CD4-positive, alpha-beta T cell treated with Interleukin-15 for 1 hour (primary cell): ENCODE measurements at places on chromosomes 2 and 18.

DNA sequence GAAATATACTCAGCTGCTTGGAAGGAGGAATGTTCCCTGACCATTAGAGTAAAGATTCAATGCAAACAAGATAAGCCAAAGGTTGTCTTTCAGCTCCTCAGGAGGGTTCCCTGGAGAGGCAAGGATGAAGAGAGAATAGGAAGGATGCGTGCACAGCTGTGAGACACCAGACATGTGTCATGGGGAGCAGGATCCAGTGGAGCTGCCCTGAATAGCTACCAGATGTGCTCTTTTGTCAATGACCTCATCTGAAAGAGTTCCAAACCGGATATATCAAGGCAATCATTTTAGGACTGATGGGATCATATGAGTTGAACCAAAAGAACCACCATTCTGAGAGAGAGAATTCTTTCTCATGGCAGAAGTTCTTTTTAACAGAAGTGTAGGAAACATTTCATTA lies 490.6 kb downstream of the IRS1 start:
- no peak for DNase-seq

DNA sequence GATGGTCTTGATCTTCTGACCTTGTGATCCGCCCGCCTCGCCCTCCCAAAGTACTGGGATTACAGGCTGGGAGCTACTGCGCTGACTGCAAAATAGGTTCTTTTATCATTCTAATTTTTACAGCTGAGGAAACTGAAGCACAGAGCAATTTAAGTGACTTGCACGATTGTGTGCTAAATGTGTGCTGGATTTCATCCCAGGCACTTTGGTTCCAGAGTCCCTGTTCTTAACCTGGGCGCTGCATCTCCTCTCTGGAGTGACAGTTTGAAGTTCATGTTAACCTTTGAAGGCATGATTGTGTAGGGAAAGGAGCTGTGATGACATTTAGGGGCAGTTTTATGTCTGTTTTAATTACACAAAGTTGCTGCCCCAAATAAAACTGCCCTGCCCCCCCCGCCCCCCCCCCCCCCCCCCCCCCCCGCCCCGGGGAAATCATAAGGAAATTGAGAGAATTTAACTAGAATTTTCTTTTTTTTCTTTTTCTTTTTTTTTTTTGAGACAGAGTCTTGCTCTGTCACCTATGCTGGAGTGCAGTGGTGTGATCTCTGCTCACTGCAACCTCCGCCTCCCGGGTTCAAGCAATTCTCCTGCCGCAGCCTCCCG lies 5.6 kb downstream of the ACSL3 start:
- no peak for DNase-seq

- DNase-seq = peak; percentile 52
These were observed 99.5 kb upstream of the STK39 start for GRCh38 chr2:168346725-168347477.

DNA sequence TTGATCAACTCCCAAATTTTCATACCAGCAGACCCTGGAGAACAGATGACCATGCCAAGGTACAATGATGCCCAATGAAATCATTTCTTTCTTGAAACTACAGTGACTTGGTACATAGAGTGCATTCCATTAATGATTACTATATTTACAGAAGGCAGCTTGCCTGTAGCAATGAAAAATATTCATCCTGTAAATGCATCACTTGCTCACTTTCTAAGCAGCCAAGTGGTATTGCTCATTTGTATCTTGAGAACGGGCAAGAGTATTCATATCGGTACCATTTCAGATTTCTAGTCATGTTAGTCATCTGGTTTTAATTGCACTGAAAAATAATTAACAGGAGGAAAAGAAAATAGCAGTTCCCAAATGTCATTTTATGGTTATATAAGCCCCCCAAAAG lies 59.6 kb downstream of the VIL1 start:
- DNase-seq = no peak

- no peak for DNase-seq
These were observed 14.1 kb downstream of the MC4R start for GRCh38 chr18:60358516-60358915.

GRCh38 chr2:42192652-42193566 lies 23.8 kb downstream of the EML4 start:
- no peak for DNase-seq

GRCh38 chr2:15315411-15315810 lies 245.7 kb downstream of the NBAS start:
- no peak for DNase-seq

- no peak for DNase-seq
These were observed 296.5 kb upstream of the GYPC start for GRCh38 chr2:126359494-126359893.

DNA sequence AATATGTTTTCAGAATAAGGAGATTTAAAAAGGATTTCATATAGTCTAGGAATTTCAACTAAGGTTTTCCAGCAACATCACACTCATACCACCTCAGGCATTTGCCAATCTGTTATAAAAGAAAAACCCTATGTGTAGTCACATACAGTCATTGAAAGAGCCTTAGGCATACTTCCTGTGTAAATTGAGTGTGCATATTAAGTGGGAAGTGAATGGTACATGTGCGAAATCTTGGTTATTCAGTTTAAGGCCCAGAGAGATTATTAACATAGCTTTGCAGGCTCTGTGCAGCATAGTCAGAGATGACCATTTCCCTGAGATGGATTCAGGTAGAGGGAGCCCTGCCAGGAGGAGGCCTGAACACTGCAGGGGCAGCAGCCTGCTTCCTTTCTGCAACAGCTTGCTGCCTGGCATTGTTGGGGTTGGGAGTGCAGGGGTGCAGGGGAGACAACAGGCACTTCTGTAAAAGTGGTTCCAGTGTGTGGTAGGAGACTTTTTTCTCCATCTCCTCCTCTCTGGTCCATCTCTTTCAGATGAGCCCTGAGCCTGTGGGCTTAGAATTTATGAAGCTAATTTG lies 100.1 kb upstream of the OSR1 start:
- DNase-seq = no peak

DNA sequence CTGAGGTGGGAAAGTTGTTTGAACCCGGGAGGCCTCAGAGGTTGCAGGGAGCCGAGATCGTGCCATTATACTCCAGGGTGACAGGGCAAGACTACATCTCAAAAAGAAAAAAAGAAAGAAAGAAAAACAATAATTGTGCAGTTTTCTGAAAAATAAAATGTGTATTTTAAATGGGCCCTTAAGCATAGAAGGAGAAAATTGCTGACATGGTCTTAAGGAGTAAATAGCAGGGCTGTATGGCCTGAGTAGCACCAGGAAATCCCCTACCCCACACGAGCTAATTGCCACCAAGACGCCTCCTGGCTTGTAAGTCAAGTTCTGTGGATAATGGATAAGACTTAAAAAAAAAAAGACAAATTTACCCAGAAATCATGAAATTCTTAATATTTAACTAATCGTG lies 271.4 kb upstream of the NCKAP5 start:
- no peak for DNase-seq

- DNase-seq = no peak
These were observed 970.6 kb upstream of the ACVR2A start for GRCh38 chr2:146874260-146874658.

DNA sequence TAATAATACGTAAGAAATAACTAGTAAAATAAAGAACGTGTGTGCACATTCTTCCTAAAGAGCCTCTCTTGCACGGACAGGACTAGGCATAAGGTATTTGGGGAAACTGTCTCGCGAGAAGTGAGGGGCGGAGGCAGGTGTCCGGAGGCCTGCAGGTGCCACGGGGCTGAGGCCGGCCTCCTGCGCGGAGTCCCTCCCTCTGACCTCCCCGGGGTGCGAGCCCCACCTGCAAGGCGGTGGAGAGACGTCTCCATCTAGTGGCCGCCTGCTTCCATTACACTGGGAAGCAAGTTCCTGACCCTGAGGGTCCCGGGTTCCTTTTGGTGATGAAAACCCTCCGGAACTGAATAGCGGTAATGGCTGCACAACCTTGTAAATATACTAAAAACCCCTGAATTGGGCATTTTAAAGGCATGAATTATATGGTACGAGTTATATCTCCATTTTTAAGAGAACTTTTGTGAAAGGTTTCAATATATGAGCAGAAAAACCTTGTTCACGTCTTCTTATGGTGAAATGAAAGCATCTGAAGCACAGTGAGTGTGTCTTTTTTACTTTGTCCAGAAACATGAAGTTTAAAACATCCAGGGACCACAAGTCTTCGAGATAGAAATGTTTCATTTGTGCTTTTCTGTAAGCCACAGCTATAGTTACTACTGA lies 35.5 kb upstream of the CTDP1 start:
- peak; percentile 69 for DNase-seq

DNA sequence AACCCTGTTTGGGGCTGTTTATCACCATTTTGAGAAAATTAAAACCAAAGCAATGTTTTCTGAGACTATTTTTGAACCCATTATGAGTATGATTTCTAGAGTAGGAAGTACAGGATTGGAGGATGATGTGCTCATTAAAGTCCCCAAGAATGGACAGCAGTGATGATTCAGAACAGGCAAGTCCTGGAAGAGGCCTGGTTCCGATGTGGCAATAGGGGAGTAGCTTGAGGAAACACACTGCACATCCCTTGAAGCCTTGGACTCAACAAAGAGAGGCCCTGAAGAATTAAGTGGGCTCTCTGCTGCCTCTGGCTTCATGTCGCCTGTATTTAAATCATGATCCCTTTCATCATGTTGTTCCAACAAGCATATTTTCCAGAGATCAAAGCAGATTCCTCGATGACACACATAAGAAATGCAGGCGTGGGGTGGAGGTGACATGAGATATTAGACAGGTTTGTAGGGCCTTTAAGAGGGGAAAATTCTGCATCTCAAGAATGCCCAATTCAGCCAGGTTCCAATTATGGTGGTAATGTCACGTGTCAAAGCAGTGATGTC lies 242.2 kb downstream of the FHOD3 start:
- no peak for DNase-seq

GRCh38 chr18:55073116-55073515 lies 113.9 kb upstream of the CCDC68 start:
- DNase-seq = no peak

GRCh38 chr18:37654034-37654433 lies 88.4 kb upstream of the CELF4 start:
- no peak for DNase-seq

- DNase-seq = no peak
These were observed 71.6 kb downstream of the RRM2 start for GRCh38 chr2:10193851-10194820.

GRCh38 chr2:217979151-217979811 lies 23.5 kb downstream of the TNS1 start:
- no peak for DNase-seq

- no peak for DNase-seq
These were observed 137.3 kb downstream of the SS18 start for GRCh38 chr18:25953111-25953510.

DNA sequence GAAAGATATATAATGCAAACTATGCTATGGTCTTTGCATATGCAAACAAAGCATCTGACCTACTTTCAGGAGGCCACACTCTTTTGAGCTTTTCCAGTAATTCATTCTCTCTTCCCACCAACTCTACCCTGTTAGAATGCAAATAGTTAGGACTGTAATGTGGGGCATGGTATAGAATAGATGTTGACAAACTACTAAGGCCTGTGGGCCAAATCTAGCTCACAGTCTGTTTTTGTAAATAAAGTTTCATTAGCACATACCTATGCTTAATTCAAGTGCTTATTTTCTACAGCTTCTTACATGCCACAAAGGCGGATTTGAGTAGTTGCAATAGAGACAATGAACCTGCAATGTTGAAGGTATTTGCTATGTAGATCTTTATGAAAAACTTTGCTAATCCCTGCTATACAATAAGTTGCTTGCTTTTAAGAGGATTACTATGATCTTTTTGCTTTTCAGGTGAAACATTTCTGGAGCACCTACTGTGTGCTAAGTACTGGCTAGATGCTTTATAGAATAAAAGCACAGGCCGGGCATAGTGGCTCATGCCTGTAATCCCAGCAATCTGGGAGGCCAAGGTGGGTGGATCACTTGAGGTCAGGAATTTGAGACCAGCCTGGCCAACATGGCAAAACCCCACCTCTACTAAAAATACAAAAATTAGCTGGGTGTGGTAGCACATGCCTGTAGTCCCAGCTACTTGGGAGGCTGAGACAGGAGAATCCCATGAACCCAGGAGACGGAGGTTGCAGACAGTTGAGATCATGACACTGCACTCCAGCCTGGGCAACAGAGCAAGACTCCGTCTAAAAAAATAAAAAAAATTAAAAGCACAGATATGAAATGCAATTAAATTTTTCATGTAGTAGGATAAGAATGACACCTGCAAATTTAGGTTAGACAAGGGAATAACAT lies 267.8 kb downstream of the DPP10 start:
- no peak for DNase-seq

- no peak for DNase-seq
These were observed 143.6 kb downstream of the MYO3B start for GRCh38 chr2:170321526-170321925.

GRCh38 chr18:43081396-43081795 lies 34.1 kb downstream of the RIT2 start:
- no peak for DNase-seq

DNA sequence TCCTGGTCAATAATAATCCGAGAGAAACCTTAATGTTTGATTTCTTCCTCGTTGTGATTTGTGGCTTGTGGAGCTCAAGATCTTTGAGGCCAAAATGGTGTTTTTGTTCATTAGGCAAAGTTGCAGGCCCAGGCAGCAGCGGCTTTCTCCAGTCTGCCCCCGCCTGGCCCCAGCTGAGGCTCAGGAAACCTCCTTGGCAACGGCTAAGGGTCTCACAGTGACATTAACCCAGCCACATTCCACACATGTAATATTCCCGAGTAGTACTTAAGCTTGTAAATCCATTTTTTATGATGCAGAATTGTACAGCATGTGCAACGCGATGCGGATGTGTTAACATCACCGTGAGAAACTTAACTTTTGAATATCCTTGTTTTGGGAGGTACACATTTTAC lies 200.1 kb downstream of the BCL11A start:
- no peak for DNase-seq

GRCh38 chr2:230913406-230914143 lies 11.5 kb downstream of the GPR55 start:
- DNase-seq = peak; percentile 53

- peak; percentile 70 for DNase-seq
These were observed 1.4 kb downstream of the GPR35 start for GRCh38 chr2:240626531-240627300.

GRCh38 chr2:46803547-46803878 lies 112.1 kb downstream of the MCFD2 start:
- no peak for DNase-seq

GRCh38 chr2:101341901-101342624 lies 33.6 kb upstream of the RNF149 start:
- peak; percentile 53 for DNase-seq

DNA sequence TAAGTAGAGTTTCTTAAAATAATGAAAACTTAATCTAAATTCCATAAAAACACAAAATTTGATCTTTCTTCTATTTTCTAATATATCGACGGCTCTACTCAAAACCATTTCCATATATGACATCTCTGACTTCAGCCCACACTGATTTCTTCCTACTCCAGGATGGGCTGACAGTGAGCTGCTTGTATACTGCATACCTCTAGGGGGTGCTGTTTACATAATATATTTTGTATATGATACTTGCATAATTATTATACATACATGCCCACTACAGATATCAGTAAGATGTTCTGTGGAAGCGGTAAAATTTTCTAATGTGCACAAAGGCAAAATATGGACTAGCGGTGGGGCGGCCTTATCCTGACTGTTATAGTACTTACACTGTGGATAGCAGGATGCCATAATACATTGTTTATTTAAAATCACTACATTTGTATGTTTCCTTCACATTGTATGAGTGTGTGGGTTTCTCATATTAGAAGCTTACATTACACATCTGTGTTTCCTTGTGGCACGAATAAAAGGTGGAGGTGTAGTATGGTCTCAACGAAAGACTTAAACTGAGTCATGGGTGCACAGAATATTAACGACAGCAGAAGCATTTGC lies 66.1 kb upstream of the NXPH2 start:
- no peak for DNase-seq

- DNase-seq = no peak
These were observed 244.3 kb downstream of the ETAA1 start for GRCh38 chr2:67641312-67642045.

- peak; percentile 9 for DNase-seq
These were observed 5.6 kb upstream of the HS6ST1 start for GRCh38 chr2:128324008-128324896.
